Activated T-helper 1 cell treated with anti-CD3 and anti-CD28 coated beads, Interleukin-2, amount 50 U/mL, for 16 hours (primary cell): ENCODE measurements at places on chromosomes 6 and 20.
A peak's percentile ranks its signal among the peaks of the same experiment; 100 is the strongest.

DNA sequence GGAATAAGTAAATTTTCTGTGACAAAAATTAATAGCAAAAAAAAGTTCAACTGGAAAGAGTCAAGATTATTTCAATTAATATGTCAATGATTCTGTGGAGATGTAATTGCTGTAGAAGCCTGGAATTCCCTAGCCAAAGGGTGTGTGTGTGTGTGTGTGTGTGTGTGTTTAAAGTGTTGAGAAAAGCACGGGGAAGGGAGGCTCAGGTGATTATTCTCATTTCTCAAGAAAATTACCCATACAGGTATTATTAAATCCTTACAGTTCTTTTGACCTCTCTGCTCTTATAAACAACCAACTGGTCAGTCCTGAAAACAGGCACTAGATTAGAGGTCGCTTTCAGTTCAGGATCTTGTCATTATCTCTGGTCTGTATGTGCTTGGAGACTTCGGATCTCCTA lies 129.3 kb upstream of the SASH1 start:
- DNase-seq: no peak

GRCh38 chr20:62647521-62648317 lies 5.4 kb downstream of the SLCO4A1 start:
- no peak for DNase-seq

DNA sequence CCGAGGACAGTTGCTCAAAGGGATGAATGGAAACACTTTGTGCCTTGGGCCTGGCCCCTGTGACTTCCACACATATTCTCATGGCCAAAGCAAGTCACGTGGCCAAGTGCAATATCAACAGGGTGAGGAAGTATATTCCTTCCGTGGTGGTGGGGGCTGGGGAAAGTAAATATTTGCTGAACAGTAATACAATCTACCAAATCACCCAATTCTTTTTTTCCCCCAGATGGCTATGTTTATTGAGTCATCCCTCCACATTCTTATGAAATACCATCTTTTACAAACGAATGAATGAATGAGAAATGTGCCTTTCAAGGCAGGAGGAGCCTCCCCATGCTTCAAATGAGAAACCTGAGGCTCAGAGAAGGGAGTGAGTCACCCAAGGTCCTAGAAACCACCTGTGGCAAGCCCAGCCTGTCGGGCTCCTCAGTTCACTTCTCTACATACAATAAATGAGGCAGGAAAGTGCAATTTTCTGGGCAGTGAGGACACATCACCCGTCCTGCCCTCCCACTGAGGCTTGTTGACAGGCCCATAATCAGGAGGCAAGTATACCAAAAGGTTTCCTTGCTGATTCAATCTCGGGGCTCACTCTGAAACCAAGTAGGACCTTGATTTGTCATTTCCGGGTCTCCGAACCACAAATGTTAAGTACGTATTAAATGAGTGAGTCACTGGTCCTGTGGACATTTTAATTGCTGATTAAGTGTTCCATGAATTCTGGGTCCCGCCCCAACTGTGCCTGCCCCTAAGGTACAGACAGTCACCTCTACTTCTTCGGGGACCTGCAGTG lies 25.3 kb upstream of the TOP1 start:
- DNase-seq: peak; percentile 20

DNA sequence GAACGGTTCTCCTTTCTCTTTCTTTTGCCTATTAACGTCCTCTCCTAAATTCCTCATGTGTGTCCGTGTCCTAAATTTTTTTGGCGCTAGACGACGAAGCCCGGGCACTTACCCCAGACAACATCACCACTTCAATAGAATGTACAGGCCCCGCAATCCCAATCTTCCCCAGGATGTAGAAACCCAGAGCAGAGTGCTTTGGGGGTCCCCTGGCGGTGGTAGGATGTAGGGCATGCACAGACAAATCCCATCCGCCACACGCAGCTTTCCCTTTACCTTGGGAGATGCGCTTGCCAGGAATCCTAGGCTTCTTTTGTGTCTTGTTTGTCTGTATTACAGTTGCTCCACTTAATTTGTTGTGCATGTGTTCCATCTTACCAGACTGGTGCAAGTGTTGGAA lies 417.3 kb upstream of the ARID1B start:
- no peak for DNase-seq

- DNase-seq: no peak
Measured at GRCh38 chr20:21101453-21101931, 4.7 kb downstream of the LINC00237 start.
